ENCODE measurements at places on chromosomes 12 and 14.

DNA sequence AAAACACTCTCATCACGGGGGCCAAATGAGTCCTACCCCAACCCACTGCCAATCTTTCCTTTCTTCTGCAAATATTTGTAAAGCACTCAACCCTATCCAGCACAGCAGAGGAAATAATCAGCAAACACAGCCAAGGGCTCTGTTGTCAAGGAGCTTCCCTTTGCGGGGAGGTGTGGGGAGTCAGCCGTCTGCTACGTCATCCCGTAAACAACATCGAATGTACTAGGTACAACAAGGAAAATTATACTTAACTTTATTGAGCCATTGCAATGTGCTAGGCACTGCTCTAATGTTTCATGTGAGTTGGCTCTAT lies 22.8 kb downstream of the TMEM63C start:
- no peak for DNase-seq

DNA sequence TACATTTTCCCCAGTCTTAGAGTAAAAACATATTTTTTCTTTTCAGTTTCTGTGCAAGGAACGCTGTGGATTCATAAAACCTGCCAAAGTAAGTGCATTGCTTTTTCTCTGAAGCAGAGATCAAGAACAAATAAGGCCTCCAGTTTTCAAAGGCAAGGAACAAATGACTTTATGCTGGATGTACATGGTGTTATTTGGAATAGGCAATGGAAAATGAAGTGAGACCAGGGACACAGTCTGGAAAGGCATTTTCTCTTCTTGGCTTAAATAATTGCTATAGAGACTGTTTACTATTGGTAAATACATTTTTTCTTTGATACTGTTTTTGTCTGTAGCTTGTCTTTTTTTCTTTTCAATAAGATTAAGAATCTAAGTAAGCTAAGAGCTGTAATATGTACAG lies 725.9 kb upstream of the MDGA2 start:
- DNase-seq = no peak

GRCh38 chr12:95395696-95396095 lies 78.3 kb upstream of the METAP2 start:
- DNase-seq = no peak

- DNase-seq = peak; percentile 56
Measured at GRCh38 chr12:10153271-10154144, 18.4 kb downstream of the OLR1 start.

DNA sequence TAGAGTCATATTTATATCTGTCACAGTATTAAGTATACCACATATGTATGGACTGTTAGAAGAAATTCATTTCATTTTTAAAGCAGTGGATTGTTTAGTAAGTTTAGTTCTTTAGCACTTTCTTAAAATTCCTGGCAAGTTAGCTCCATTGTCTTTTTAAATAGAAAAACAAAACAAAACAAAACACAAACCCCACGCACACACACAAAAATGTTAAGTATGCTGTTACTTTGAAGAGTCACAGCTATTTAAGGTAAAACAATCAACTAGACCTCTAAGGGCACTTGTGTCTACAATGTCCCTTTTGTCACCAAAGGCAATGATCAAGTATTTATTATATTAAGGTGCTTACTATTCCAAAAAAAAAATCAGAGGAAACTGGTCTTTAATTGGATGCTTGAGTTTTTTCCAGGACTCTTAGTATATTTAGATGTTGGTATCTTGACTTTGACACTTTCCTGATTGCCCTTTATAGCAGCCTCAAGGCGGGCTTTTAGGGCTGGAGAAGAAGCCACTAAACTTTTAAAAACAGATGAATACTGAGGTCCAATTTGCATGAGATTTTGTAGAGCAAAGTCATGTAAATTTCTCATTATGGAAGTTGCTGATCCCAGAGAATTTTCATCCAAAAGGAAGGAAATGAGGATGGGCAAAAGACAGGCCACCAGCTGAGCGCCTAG lies 85.5 kb upstream of the HECTD1 start:
- DNase-seq = no peak

- no peak for DNase-seq
Measured at GRCh38 chr14:31819281-31819680, 257.8 kb upstream of the ARHGAP5 start.

DNA sequence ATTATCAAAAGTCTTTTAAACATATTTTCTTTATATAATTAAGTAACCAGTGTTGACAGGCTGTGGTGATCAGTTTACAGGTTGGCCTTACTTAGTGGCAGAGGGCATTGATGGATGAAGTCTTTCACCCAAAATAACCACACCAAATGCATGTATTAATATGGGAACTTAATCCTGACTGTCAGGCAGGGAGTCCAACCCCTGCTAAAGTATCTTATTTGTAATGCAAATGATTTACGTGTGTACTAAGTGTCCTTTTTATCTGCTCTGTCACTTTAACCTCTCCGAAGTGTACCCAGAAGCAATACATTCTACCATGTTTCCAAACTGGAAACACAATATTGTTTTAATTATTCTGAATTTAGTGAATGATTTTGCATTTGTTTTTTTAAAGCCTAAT lies 1.4 kb downstream of the MYBPC1 start:
- no peak for DNase-seq

GRCh38 chr12:113149361-113150150 lies at the start of gene CFAP73:
Gene CFAP73 (plus strand): TSS chr12:113149724. CDS start chr12:113149858, 134 bp downstream.
- DNase-seq = no peak

DNA sequence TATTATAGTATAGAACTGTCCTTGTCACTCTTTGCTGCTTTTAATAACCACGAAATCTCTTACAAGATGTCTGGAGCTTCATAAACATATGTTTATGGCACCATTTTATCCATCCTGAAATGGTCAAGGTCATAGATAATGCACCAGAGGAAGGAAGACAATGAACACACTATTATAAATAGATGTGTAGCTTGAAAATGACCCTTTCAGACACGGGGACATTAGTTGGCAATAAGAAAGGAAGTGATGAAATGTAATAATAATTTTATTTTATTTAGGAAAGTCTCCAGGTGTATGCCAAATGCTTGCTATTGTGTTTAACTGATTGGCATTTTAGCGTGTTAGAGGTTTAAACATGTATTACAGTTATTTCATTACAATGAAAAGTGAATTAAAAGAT lies 36.8 kb upstream of the SLC38A2 start:
- DNase-seq = no peak

DNA sequence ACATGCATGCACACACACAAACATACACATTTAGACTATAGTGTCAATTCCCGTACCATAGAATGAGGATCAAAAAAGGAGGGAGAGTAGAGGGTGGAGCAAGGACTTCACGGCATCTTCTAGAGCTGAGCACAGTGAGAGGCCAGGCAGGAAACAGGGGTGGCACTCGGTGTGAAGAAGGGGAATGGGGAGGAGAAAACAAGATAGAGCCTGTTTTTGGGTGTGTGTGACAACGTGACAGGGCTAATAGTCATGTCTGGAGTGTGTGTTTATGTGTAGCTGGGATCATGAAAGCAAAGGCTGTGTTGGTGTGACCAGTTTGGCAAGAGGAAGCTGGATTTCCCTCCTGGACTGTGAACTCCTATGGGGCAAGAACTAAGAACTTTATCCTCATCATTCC lies 9.9 kb upstream of the ACVR1B start:
- DNase-seq = no peak

- no peak for DNase-seq
Measured at GRCh38 chr14:67650151-67650550, 24.3 kb downstream of the VTI1B start.

GRCh38 chr12:107328442-107329133 lies 235.2 kb upstream of the CRY1 start:
- DNase-seq = no peak

- DNase-seq = no peak
Measured at GRCh38 chr12:6868211-6869048, 1.1 kb downstream of the TPI1 start.

GRCh38 chr14:43900173-43900655 lies 606.9 kb downstream of the FSCB start:
- no peak for DNase-seq

DNA sequence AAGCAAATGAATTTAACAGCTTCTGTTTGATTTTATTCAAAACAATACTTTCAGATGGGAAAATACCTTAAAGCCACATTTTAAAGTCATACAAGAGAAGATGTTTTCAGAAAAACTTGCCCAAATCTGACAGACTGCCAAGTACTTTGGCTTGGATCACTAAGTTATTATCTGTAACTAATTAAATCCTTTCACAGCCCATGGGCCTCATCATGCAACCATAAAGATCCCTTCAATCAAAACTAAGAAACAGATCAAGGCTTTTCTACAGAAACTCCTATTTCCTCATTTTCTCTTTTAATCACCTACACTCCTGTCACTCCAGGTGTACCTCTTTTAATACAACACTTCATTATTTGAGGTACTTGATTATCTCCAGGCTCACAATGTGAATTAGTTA lies 28.1 kb downstream of the BLTP3B start:
- no peak for DNase-seq

- no peak for DNase-seq
Measured at GRCh38 chr12:127590868-127591267, 676.1 kb upstream of the TMEM132C start.

- DNase-seq = no peak
Measured at GRCh38 chr14:51104467-51104866, 9.6 kb upstream of the TRIM9 start.

DNA sequence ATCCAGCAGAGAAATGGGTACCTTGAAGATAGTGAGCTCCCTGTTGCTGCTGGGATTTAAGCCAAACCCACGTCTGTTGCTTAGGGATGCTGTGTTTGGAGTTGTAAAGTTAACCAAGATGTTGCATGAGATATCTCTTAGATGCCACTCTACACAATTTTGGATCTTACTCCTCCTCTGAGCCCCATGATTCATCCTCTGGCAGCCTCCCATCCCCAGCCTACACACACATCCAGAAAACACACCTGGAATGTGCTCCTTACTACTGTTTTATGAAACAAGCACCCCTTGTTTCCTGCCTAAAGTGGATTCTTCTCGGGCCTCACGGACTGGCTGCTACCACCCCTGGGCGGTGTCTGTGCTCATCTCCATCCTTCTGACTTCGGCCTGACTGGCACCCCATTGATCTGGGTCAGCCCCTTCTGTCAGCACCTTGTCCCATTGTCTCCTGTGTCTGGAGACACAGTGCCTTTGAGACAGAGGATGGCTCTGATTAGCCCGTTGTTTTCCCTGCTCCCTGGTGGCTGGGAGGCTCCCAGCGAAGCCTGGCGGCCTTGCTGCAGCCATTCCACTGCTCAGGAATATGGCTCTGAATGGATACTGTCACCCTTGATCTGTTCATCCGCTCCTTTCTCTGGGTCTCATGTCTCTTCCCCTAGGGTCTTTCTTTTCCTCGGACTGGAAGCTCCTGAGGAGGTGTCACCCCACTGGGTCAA lies 24.3 kb downstream of the TSPAN9 start:
- no peak for DNase-seq

DNA sequence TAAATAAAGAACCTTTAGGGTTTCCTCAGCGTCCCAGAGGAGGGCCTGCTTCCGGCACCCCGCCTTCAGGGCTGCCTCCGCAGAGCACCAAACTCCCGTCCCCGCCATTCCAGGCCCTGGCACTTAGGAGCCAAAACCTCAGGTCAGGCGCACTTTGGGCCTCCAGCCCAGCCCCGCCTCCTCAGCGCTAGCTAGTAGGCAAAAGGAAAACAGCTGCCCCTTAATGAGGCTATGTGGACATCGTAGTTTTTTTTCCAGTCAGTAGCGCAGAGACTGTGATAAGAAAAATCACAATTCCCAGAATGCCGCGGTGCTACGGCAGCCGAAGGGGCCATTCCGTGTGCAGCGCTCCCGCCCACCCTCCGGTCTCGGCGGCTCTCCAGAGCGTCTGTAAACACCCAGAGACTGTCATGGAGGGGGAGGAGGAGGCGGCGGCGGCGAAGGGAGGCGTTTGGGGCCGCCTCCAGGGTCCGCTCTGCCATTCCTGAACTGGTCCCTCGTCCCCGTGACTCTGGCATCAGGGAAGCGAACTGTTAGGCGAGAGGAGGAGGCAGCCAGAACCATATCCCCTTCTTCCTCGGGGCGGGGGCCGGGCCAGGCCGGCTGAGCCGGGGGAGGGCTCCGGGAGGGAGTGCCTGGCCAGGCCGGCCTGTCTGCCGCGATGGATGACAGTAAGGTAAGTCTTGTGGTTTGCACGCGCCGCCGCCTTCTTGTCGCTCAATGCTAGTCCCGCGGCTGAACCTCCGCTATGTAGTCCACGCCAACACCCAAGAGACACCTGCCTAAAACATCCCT lies at the start of gene CREBL2:
Gene CREBL2 (plus strand): TSS at position 365 of the 795 bp plus-strand sequence. CDS start 297 bp downstream, at position 662.
- peak; percentile 90 for DNase-seq

DNA sequence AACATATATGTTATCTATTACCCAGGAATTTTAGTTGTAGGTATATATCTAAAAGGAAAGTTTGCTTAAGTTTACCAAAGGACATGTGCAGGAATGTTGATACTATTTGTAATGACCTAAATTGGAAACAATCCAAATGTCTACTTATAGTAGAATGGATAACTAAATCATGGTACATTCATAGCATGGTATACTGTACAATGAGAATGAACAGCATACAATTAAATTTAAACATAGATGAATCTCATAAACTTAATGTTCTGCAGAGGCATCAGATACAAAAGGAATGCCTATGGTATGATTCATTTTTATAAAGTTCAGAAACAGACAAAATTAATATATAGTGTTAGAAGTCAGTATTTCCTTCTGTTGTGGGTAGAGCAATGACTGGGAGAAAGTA lies 135.4 kb downstream of the GPHN start:
- no peak for DNase-seq

- no peak for DNase-seq
Measured at GRCh38 chr14:91473046-91473445, 37.1 kb downstream of the PPP4R3A start.

DNA sequence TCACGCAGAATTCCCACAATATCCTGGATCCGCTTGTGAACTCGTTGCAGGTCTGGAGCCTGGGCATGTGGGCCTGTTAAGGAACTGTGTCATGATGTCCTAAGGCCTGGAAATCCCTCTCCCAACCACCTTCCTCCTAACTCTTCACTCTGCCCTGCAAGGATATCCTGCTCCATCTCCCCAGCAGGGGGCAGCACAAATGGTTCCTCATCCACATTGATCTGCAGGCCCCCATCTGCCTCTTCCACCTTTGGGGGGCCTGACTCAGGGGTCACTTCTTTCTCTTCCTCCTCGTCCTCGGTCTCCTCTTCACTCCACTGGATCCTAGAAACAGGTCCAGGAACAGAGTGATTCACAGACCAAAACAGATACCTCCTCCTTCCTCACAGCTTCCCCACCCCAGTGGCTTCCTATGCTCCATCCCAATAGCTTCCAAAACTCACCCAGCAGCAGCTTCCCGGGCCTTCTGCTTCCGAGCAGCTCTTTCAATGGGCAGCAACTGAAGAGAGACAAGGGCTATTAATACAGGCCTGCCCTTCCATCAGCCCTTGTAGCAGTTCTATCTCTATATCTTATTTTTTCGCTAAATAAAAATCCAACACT lies 4.5 kb downstream of the NOP2 start:
- peak; percentile 55 for DNase-seq

GRCh38 chr12:111650912-111651311 lies 34.8 kb downstream of the BRAP start:
- DNase-seq = no peak

GRCh38 chr12:9668161-9669018 lies 1.1 kb upstream of the CLEC2D start:
- no peak for DNase-seq

GRCh38 chr14:102537981-102538601 lies 28.5 kb upstream of the ANKRD9 start:
- DNase-seq = no peak

- DNase-seq = no peak
Measured at GRCh38 chr12:89800435-89800834, 91.8 kb upstream of the ATP2B1 start.
